Stimulated activated CD4-positive, alpha-beta T cell treated with anti-CD3 and anti-CD28 coated beads, Interleukin-4, amount 100 ng/mL, for 4 hours (primary cell): ENCODE measurements at places on chromosomes 4 and X.

DNA sequence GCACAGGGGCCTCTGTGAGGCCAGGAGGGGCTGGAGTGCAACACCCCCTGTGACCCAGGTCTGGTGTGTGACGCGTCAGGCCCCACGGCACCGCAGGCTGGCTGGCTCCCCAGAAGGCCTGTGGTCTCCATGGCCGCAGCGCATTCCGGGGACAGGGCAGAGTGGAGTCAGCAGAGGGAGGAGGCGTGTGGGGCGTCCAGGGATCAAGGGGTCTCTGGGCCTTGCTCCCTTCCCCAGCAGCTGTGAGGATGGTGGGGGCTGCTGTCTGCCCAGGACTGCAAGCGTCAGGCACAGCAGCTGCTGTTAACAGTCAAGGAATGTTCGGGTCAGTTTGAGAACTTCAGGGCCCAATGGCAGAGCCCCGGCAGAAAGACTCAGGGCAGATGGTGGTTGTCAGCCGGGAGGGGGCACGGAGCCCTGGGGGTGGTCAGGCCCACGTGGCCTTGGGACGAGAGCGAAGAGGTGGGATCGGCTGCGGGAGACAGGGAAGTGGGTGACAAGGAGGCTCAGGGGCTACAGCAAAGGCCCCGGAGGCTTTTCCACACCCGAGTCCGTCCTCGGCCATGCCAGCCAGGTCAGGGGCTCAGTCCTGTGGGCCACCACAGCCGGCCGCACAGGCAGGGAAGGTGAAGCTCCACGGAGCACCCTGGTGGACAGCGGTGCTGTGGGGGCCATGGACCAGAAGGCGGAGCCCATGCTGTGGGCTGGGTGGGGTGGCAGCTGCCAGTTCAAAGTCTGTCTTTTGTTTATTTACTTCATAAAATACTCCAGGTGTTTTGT lies 18.3 kb downstream of the PCGF3 start:
- DNase-seq = no peak

DNA sequence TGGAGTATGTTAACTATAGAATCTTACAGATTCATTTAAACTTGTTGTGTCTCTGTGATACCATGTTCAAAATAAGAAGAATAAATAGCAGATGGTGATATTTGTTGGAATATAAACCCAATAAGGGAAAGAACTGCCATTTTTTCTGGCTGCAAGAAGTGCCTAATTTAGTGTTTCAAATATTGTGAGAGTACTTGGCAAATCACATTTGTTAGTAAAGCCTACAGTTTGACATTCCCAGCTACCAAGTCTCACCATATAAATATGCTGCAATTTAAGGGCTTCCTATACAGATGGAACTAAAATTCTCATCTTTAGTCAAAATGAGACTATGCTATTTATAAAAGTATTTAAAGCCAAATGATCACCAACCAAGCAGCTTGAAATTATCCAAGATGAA lies 96.0 kb upstream of the WDFY3 start:
- DNase-seq = no peak

DNA sequence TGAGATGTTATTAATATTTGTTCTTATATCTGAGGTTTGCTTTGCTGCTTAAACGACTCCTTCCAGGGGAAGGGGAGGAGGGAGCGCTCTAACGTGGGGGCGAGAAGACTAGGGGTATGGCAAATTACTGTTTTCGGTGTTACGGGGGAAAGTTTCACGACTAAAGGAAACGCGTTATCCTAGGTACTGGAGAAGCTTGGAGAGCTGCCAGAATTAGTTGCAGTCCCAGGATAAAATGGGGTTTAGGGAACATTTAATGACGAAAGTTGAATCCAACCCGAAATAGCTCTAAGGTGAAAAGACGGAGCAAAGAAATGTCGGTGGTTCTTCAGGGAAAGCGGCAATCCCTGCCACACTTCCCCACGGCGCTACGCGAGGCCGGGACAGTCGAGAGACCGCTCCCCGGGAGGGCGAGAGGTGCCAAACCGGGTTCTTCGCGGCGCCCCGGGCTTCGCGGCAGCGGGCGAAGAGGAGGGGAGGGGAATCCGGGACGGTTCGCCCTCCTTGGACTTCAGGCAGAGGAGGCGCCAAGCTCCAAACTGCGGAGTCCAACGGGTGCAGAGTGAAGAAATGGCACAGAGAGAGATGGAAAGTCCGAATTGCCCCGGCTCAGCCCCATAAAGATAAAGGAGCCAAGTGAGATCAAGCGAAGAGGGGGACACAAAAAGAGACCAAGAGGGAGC lies 724 bp downstream of the THOC2 start:
- no peak for DNase-seq

GRCh38 chr4:1205586-1206298 lies 33.4 kb upstream of the SPON2 start:
- no peak for DNase-seq

GRCh38 chr4:38818441-38818976 lies 13.9 kb upstream of the TLR1 start:
- DNase-seq = no peak
